Activated T-helper 1 cell treated with anti-CD3 and anti-CD28 coated beads, Interleukin-2, amount 50 U/mL, for 16 hours (primary cell): ENCODE measurements at places on chromosomes 3 and 15.

GRCh38 chr15:32767236-32767635 is 49.4 kb downstream of the GREM1 start:
- no peak for DNase-seq

DNA sequence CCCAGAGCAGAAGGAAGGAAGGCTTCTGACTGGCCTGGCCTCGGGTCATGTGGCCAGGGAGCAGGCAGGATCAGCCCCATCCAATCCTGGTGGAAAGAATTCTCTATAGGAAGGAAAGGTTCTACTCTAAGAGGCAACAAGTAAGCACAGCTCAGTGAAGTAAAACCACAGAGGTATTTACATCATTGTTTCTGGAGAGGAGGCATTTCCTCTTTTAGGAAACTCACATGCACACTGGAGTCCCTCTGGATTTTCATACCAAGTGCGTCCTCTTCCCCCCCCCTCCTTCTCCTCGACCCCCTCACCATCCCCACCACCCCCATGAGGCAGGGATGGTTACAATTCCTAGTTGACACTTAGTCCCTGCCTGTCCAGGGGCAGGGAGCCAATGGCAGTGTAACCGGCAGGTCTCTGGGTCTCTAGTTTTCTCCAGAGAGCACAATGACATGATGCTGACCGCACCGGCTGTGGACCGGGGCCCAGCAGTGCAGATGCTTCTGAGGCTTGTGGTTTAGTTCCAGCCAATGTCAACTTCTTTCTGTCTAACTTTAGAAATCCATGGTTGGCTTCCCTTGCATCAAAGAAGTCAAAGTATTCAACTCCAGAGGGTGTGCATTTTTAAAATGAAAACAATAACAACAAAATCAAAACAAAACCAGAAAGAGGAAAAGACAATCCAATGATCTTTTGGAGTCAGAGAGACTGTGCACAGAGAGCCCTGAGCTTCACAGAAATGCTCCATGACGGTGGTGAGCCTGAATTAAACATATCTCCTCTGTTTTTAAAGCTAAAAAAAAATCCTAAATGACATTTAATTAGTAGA is 230.3 kb upstream of the TLE3 start:
- DNase-seq = no peak

DNA sequence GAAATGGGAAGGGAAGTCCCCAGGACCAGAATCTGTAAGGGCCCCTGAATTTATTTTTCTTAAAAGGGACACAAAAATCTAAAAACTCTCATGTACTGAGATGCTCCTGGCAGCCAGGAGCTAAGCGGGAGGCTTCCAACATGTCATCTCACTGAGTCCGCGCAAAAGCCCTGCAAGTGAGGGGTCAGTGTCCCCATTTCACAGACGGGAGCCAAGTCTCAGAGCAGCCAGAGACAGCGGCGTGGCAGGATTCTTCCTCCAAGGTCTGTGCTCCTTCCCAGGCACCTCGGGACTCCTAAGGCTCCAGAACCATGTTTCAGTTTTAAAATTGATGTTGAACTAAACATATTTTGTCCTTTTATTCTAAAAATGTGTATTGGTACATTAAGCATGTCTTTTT is 114.8 kb downstream of the ADCY5 start:
- DNase-seq = no peak

GRCh38 chr3:67031986-67032385 is 33.9 kb downstream of the KBTBD8 start:
- DNase-seq = no peak

DNA sequence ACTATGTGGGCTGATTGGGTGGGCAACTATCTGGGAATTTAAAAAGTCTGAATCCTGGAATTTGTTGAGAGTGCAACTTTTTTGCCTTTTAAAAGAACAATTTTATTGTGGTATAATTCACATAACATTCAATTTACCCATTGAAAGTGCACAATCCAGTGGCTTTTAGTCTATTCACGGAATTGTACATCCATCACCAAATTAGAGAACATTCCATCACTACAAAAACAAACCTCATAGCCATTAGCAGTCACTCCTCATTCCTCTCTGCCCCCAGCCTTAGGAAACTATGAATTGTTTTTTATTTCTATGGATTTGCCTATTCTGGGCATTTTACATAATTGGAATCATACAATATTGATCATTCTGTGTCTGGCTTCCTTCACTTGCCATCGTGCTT is 101.8 kb upstream of the ALDH1A3 start:
- no peak for DNase-seq

DNA sequence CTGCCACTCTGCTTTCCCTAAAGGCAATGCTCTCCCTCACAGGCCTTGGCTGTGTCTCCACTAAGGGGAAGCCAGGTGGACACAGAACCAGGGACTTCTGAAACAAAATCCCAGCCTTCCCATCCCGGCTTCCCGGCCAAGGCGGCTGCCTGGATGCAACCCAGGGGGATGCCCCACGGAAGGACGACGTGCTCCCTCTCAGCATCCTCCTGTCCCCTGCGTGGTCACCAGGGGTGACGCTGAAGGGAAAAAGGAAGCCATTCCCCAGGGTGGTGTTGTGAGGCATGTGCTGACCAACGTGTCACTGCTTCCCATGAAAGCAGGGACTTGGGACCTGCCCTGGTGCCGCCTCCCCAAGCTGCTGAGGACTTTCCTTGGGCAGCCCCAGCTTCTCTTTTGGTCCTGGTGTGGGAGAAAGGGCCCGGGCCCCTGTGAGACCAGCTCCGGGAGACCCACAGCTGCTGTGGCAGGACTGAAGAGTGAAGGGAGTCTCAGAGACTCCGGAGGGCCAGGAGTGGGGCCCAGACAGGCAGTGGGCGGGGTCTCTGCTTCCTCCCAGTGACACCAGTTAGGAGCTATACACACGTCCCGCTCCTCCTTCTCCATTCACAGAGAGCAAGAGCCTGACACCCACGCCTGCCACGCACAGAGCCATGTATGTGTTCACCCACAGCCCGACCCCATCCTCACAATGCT is 139.2 kb downstream of the NUP210 start:
- no peak for DNase-seq

- DNase-seq = no peak
Measured at GRCh38 chr3:103919327-103919726, 1447.4 kb upstream of the ALCAM start.

GRCh38 chr3:142958707-142959106 is 4.8 kb downstream of the PAQR9 start:
- DNase-seq = no peak

- DNase-seq = no peak
Measured at GRCh38 chr15:90439946-90440345, 51.9 kb downstream of the IQGAP1 start.

- DNase-seq = no peak
Measured at GRCh38 chr3:47406762-47407149, 25.9 kb downstream of the PTPN23 start.

DNA sequence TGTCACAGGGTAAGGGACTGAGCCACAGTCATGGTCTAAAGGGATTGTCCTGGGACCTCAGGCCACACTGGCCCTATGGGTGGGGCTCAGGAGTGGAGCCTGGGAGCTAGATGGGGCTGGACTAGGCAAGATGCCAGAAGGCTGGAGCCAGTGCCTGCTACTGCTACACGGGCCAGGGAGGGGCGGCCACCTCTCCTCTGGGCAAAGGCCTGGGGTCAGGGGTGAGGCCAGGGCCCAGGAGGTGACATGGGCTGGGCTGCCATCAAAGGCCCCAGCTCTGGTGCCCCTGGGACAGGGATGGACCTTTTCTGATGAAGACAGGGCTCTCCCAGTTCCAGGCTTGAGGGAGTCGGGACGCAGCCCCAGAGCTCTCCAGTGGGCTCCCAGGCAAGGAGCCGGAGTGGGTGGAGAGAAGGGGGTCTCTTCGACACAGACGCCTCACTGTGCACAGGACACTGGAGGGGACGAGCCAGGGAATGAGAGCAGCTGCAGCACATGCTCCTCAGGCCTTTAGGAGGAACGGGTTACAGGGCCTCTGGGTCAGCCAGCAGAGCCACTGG is 62.1 kb upstream of the IQSEC1 start:
- no peak for DNase-seq

DNA sequence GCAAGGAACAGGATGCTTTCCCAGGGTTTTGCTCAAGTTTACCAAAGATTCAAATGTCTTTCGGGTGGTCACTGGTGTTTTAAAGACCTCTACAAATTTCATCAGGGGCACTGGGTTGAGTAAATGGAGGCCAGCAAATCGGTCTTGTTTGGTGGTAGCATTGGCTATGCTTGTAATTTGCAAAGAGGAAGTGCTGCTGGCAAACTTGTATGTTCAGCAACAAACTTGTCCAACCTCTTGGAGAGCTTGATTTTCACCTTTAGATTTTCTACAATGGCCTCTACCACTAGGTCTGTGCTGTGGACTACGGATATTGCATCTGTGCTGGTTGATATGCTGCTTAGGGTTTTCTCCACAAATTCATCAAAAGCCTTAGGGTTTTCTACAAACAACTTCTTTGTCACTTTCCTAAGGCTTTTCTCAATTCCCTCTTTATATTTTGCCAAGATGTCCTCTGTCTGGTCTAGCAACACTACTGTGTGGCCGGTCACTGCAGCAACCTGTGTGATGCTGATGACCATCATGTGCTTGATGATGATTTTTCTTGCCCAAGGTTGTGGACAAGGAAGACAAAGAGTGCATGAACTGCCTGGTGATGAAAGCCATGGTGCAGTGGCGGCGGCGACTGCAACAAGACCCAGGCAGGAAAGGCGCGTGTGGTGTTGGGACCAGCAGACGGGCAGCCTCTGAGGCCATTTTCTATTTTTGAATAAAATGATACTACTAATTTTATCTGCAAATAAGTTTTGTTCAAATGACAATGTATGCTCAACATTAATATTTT is 50.8 kb downstream of the RFX7 start:
- DNase-seq = no peak

- no peak for DNase-seq
Measured at GRCh38 chr3:45596290-45596791, 1.8 kb downstream of the LIMD1 start.

DNA sequence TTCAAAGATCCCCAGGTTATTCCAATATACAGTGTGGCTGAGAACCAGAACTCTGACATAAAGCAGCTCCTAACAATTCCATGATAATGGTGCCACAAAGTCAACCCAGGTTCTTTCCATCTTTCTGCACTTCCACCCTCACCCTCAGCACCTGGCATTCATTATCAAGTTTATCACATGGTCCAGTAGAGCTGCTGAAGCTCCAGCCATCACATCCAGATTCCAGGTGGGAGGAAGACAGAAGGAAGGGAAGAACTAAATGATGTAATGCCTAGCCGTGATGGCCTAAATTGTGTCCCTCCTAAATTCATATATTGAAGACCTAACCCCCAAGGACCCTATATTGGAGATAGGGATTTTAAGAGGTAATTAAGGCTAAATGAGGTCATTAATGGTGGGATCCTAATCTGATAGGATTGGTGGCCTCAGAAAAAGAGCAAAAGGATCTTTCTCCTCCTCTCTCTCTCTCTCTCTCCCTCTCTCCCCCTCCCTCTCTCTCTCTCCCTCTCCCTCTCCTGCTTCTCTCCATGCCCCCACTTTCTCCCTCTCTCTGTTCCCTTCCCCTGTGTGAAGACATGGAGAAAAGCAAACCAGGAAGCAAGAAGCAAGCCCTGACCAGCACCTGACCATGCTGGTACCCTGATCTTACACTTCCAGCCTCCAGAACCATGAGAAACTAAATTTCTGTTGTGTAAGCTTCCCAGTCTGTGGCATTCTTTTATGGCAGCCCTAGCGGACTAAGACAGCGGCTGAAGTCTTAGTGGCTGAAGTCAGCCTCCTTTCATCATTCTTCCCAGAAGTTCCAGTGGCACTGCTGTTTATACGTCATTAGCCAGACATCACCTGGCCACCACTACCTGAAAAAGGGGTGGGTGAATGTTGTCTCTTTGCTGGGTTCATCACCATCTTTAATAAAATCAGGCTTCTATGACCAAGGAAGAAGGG is 369.7 kb upstream of the PROK2 start:
- no peak for DNase-seq

DNA sequence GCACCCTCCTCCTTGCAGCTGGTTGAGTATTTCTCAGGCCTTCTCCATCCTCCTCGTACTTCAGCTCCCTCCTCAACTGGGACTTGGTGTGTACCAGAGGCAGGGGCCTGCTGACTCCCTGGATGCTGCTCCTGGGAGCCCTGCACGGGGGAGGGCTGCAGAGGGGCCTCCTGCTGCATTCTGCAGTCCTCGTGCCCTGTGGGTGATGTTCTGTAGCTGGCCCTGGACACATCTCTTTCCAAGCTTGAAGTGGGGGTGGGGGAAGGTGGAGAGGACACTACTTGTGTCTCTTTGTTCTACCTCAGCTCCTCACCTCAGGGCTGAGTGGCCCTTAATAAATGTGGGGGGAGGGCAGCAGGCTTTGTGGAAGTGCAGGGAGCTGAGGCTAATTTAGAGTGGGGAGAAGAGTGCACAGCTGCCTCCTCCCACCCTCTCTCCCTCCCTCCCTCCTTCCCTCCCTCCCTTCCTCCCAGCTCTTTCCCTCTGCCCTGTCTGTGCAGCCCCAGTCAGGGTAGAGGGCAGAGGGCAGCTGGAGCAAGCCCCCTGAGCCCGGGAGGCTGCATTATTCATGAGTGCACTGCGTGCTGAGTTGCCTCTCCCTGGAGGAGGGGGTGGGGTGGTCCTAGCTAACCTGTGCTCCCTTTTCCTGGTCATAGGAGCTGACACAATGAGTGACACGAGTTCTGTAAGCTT is 3.7 kb upstream of the GRM2 start:
- DNase-seq = no peak

DNA sequence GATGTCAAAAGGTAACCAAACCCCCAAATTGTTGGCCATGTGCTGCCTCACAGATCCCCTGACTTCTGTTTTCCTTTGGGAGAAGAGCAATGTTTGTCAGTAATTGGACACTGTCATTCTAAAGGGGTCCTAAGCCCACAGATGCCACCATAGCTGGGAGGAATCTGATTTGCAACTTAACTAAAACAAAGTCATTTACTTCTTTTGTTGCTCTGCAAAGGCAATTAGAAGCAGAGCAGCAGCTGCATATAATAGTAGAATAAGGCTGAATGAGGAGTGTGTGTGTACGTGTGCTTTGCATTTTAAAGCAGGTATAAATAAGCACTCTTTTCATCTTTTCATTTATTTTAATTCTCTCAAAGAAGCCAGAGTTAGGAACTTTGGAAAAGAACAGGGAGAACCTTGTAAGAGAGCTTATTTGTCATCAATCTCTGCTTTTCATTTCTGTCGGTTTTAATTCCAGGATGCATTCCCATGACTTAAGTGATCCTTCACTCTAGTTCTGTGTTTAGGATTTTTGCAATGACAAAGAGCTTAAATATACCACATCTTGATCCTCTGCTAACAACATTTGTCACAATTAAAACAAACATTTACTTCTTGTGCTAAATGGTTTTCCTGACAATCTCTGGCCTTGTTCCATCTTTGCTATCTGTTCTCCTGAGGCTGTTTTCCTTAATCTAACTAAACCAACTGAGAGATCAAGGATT is 530.2 kb upstream of the CBLB start:
- no peak for DNase-seq

DNA sequence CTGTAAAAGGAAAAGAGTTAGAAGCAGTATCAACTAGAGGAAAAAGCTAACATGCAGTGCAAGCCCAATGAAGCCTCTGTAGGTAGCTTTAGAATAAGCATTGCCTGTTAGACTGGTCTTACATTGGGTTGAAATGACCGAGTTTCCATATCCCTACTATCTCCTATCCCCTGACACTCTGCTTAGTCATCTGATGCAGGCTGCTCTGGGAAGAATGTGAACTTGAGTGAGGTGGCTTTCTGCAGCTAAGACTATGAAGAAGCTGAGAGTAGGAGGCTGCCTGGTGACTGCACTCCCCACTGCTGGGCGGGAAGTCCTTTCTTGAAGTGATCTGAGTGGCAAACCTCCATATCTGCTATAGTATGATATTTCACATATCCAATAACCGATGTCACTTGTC is 64.7 kb downstream of the OXSM start:
- no peak for DNase-seq

- DNase-seq = no peak
Measured at GRCh38 chr3:65864357-65864904, 174.3 kb downstream of the MAGI1 start.

- no peak for DNase-seq
Measured at GRCh38 chr3:17372362-17373210, 369.8 kb downstream of the TBC1D5 start.
